Jurkat, Clone E6-1 (cell line): ENCODE measurements at places on chromosomes 16 and 17.

- DNase-seq, result no peak
Observed at GRCh38 chr16:57538235-57538721, 1.9 kb upstream of the CCDC102A start.

GRCh38 chr16:276426-277077 is 808 bp upstream of the RGS11 start:
- no peak for DNase-seq

DNA sequence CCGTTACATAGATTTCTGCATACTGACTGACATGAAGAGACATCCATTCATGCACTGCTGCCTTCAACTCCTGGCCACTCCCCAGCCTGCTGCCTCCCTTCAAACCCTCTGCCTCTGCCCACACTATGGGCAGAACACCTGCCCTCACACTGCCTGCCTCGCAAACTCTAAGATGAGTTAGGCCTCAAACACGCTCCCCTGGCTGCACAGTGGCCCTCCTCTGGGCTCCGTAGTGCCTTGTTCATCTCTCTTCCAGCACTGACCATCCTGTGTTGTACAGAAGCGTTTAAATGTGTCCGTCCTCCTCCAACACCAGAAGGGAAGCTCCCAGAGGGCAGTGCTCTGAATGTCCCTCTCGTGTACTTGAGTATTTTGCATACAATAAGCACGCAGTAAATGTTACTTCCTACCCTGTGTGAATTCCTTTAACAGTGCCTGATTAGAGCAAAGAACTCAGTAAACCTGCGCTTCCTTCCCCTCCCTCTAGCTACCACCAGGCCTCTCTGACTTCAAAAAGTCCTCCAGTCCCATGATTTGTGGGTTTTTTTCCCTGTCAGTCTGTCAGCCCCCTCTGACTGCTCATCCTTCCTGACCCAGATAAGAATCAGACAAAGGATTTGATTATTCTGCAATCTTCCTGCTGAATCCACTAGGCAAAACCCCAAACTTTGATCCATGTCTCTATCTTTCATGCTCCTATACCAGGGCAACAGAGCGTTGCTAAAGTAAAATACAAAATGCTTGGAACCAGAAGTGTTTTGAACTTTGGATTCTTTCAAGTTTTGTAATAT is 3.9 kb downstream of the DHX33 start:
- DNase-seq, result peak; percentile 31

- DNase-seq, result no peak
Observed at GRCh38 chr16:85227084-85227945, 115.0 kb upstream of the CIBAR2 start.

DNA sequence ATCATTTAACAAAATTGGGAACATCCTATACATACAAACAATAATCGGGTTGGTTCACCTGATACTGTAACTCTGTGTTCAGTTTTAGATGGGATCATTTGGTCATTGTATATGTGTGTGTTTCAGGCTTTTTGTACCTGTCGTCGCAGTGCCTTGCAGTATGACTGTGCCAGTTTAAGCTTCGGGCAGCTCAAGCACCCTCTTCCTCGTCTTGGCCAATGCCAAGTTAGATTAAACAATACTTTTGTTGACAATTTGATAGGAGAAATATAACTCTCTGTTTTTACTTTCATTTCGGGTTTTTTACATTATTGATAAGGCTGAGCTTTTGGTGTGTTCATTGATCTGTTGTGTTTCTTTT is 37.0 kb upstream of the ARHGAP17 start:
- no peak for DNase-seq

- no peak for DNase-seq
Observed at GRCh38 chr16:87736008-87736382, 29.8 kb downstream of the KLHDC4 start.

DNA sequence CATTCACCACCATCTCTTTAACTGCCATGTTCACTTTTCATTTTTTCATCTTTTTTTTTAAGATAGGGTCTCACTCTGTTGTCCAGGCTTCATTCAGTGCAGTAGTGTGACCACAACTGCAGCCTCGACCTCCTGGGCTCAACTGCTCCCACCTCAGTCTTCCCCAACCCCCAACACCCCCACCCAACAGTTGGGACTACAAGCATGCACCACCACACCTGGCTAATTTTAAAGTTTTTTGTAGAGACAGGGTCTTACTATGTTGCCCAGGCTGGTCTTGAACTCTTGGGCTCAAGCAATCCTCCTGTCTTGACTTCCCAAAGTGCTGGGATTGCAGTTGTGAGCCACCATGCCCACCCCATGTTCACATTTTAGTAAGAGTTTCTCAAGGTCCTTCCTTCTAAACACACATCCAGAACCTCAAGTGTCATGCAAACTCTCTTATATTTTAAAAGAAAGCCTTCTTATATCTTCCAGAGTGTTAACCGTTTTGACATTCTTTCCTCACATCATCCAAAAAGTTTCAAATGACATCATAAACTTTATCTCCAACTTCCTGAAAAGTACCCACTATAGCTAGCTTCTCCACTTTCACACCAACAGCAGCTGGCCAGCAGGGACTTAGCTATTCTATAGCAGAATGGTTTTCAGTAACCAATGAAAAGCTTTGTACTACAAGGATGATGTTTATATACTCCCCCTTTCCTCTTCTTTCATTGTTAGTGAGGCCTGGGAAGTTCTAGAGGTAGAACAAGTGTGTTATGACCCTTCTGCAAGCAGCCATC is 49.3 kb downstream of the TRAF4 start:
- DNase-seq, result peak; percentile 12

DNA sequence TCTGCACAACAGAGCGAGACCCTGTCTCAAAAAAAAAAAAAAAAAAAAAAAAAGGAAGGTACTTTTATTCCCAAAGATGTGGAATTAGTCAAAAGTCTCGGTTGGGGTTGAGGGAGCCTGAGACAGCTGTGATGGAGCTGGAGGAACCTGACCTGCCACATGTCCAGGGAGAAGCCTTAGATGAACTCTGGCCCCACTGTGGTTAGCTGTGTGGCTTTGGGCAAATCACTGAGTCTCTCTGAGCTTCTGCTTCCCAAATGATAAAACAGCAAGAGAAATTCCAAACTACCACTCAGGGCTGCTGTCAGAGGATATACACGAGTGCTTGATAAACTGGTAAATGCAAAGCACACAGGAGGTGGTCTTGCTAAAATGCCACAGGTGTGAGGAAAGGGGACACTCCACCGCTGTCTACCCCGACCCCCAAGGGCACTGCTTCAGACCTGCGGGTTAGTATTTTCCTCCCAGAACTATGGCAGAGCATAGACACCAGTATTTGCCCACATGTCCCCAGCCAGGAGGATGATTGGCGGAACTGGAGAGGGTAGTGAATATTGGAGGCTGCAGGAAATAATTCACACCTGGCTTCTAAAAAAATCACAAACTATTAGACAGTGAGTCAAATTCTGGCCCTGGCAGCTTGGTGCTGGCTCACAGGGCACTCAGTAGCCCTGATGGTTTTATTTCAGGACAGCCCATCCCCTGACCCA is 14.7 kb downstream of the DRC3 start:
- no peak for DNase-seq
